Upper lobe of left lung (tissue), 6 donors: ENCODE measurements at places on chromosomes 7 and 10.

DNA sequence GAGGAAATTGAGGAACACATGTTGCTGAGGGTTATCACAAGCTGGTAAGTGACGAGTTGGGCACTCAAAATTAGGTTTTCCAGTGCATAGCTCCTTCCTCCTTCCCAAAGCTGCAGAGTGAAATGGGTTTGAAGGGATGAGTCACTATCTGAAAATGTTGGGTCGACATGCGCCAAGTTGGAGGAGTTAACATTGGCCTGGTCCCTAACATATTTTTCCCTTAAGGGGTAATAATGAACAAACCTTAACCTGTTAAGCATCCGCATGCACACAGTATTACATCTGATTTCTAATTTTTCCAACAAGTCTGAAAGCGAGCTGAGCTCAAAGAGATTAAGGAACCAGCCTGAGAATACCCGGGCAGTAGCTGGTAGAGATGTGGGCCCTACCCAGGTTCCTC, 20.7 kb upstream of the TECTB start:
- peaks cover 4% of the 10 kb centered on the region for H3K4me1 ChIP-seq
- no peaks in the 10 kb centered on the region for H3K36me3 ChIP-seq
- H3K4me3 ChIP-seq = no peak overlapping the region
- DNase-seq = no peak
- no peak overlapping the region for H3K27ac ChIP-seq

GRCh38 chr10:12594448-12594944, 245.1 kb downstream of the CAMK1D start:
- no peaks in the 10 kb centered on the region for H3K36me3 ChIP-seq
- DNase-seq = no peak

DNA sequence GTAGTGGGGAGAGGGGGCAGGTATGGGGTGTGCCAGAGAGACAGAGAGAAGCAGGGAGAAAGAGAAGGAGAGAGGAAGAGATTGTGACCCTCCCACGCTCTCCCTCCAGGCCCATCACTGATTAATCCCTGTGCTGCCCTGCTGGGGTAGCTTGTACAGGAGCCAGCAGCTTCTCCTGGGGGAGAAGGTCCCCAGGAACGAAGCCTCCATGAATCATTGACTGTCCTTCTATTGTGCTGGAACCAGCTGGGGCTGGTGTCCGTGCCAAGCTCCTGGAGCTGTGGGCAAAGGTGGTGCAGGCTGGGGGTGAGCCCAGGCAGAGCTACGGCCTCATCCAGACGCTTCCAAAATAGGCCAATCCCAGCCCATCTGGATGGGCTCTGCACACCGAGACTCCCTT, 20.9 kb downstream of the AQP1 start:
- no peak overlapping the region for H3K27ac ChIP-seq
- H3K36me3 ChIP-seq = no peaks in the 10 kb centered on the region
- no peak overlapping the region for H3K4me3 ChIP-seq
- H3K27me3 ChIP-seq = no peaks in the 10 kb centered on the region
- peaks cover 30% of the 10 kb centered on the region for H3K4me1 ChIP-seq

DNA sequence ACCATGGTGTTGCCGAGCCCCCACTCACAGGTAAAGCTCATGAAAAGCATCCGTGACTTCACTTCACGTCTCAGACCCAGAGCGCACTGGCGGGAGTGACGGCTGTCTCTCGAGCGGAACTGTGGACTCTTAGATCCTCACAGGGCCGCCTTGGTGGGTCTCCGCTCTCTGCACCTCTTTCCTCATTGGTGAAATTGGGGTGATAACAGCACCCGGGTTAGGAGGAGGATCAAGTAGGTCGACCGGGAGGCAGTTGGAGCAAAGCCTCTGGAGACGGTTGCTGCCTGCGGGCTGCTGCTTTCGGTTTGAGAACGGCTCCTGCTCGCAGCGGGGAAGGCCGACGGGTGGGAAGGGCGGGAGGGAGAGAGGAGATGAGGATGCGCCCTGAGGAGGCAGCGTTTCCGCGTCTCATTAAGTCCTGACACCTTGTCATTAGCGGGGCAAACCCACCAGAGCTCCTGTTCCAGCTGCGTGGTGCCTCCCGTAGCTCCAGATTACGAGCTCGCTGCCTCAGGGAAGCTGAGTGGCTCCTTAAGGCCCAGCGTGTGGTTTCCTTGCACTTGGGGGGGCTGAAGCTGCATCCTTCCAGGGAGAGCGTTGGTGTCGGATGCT, 51.9 kb upstream of the CFAP46 start:
- no peak for DNase-seq
- no peaks in the 10 kb centered on the region for H3K36me3 ChIP-seq
- H3K4me3 ChIP-seq = no peak overlapping the region
- no peak overlapping the region for H3K27ac ChIP-seq

- H3K36me3 ChIP-seq = no peaks in the 10 kb centered on the region
- H3K27me3 ChIP-seq = no peaks in the 10 kb centered on the region
- peak; percentile 65 for DNase-seq
- H3K27ac ChIP-seq = no peak overlapping the region
- no peak overlapping the region for H3K4me3 ChIP-seq
Observed at GRCh38 chr10:70540089-70540788, 61.7 kb downstream of the PALD1 start.

- no peaks in the 10 kb centered on the region for H3K36me3 ChIP-seq
- H3K4me3 ChIP-seq = no peak overlapping the region
Observed at GRCh38 chr10:93452143-93452542, 30.0 kb downstream of the MYOF start.

GRCh38 chr10:29370097-29371092, 81.5 kb downstream of the LYZL1 start:
- no peaks in the 10 kb centered on the region for H3K36me3 ChIP-seq
- H3K4me1 ChIP-seq = no peaks in the 10 kb centered on the region
- H3K27me3 ChIP-seq = no peaks in the 10 kb centered on the region
- no peak overlapping the region for H3K27ac ChIP-seq
- H3K4me3 ChIP-seq = no peak overlapping the region

DNA sequence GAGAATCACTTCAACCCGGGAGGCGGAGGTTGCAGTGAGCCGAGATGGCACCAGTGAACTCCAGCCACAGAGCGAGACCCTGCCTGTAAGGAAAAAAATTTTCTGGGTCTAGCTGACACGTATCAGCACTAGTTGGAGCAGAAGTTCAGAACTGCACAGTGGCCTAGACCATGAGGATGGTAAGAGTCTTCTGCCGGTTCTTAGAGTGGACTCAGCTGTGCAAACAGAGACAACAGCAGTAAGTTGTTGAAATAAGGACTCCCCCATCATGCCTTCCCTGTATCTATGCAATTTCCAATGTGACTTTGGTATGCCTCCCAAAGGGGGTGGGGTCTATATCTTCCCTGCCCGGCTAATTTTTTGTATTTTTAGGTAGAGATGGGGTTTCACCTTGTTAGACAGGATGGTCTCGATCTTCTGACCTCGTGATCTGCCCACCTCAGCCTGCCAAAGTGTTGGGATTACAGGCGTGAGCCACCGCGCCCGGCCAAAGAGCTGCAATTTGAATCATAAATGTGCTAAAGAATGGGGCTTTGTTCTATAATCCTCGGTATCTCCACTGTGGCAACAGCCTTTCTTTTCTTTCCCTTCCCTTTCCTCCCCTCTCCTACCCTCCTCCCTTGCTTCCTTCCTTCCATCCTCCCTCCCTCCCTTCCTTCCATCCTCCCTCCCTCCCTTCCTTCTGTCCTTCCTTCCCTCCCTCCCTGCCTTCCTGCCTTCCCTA, 14.5 kb upstream of the RNF216 start:
- H3K27me3 ChIP-seq = no peaks in the 10 kb centered on the region
- DNase-seq = no peak
- H3K4me1 ChIP-seq = no peaks in the 10 kb centered on the region
- H3K4me3 ChIP-seq = no peak overlapping the region

DNA sequence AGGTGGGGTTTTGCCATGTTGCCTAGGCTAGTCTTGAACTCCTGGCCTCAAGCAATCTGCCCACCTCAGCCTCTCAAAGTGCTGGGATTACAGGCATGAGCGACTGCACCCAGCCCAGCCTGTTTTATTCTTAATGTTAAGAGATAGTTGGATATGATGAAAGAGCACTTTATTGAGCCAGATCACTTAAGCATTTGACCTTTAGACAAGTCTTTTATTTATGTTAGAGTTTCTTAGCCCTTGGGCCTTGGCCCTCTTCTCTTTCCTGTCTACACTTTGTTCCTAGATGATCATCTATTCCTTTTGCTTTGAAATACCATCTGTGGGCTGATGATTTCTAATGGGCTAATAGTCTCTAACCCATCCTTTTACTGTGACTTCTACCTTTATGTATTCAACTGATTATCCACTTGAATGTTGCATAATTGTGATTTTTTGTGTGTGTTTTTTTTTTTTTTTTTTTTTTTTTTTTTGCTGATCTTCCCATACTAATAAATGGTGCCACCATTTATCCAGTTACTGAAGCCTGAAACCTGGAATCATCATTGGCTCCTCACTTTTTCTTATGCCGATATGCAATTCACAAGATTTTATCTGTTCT, 34.8 kb downstream of the BTRC start:
- H3K36me3 ChIP-seq = no peaks in the 10 kb centered on the region
- DNase-seq = no peak
- no peak overlapping the region for H3K27ac ChIP-seq
- H3K27me3 ChIP-seq = no peaks in the 10 kb centered on the region
